ENCODE measurements at places on chromosomes 11 and 22.

DNA sequence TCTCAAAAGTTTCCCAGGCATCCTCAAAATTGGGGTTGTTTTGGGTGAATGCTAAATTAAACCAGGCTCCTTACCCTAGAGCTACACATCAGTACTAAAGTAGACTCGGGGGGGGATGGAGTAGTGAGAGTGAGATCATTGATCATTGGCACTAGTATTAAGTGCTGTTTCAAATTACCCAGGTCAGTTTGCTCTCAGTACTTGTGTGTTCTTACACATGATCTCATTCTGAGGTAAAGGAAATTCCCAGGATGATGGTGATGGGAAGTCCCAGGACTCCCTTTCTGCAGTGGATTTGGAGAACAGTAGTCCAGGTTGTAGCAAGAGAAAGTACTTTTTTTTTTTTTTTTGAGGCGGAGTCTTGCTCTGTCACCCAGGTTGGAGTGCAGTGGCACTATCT lies 12.5 kb downstream of the RBM4 start:
- DNase-seq = peak; percentile 24

DNA sequence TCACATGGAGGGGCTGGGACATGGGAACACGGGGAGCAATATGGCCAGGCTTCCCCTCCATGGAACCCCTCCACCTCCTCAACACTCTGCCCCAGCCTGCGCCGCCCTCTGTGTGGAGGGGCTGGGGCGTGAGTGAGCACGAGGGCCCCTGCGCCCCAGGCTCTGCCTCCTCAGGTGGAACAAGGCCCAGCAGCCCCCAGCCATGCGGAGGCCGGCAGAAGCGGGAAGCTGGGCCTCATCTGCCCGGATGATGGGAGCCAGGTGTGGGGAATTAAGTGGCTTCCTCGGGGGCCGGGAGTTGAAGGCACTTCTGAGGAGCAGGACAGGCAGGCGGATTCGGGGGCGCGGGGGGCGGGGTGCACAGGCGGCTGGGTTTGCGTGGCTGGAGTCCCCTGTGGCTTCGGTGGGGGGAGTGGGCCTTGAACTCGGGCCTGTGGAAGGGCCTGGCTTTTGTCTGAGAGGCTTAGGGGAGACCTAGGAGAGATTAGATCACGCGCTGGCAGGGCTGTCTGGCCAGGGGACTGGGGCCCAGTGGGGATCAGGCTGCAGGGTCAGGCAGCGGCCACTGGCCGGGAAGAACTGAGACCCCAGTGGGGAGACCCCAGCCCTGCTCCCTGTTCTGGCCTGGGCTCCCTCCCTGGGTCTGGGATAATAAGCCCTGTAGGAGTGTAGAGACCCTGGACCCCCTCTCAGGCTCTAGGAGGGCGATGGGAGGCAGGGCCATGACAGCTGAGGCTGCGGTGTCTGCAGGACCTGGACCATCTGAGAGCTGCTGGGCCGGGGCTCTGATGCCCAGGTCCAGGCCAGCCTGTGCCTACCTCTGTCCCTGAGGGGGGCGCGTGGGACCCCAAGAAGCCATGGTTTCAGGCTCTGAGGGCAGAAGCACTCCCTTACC lies 13.3 kb downstream of the PRR33 start:
- no peak for DNase-seq

DNA sequence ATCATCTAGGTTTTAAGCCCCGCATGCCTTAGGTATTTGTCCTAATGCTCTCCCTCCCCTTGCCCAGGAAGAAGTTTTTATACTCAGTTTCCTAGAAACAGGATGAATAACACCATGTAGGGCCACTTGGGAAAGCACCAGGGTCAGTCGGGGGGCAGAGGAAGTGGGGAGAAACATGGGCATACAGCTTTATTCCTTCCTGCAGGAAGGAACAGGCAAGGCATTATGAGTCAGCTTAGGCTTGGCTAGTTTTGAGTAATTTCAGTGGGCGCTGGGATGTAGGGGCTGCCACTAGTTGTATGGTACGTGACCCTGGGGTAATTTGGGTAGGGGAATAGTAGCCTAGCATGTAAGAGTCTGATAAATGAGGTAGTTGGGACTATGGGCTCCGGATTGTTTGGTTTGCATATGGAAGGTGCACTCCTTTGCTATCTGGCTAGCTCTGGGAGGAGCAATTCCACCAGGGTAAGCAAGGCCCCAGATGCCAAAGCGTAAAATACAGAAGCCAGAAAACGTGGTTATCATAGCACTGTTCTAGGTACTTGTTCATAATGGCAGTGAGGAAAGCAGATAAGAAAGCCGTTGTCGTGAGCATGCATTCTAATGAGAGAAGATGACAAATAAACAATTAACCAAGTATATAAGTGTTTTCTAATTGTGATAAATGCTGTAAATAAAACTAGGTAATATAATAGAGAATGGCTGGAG lies 24.8 kb downstream of the ACER3 start:
- peak; percentile 44 for DNase-seq

- no peak for DNase-seq
These were observed 6.4 kb upstream of the MFRP start for GRCh38 chr11:119352857-119353260.

DNA sequence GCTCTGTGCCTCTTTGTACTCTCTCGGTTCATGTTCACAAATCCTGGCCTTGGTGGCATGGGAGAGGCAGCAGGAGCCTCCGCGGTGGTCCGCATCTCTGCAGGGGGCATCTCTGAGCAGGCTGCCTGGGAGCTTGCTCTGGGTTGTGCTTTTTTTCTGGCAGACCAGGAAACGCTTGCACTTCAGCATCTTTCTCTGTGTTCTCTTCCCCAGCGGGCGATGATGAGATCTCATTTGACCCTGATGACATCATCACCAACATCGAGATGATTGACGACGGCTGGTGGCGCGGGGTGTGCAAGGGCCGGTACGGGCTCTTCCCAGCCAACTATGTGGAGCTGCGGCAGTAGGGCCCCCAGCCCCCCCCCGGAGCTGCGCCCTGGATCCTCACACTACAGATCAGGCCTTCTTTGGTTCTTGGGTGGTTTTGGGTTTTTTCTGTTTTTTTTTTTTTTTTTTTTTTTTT lies 36.5 kb downstream of the CTTN start:
- DNase-seq = no peak
